ENCODE measurements at places on chromosomes 2 and 18.
A peak's percentile ranks its signal among the peaks of the same experiment; 100 is the strongest.

GRCh38 chr2:153106802-153107477 lies 371.6 kb downstream of the RPRM start:
- DNase-seq: no peak
- H3K27me3 ChIP-seq: no peaks in the 10 kb centered on the region
- H3K4me3 ChIP-seq: no peak overlapping the region
- peaks cover 9% of the 10 kb centered on the region for H3K4me1 ChIP-seq
- H3K36me3 ChIP-seq: no peaks in the 10 kb centered on the region
- no peak overlapping the region for H3K27ac ChIP-seq

GRCh38 chr2:6454286-6454990 lies 411.3 kb downstream of the CMPK2 start:
- no peaks in the 10 kb centered on the region for H3K27me3 ChIP-seq
- no peak overlapping the region for H3K27ac ChIP-seq
- no peak for DNase-seq
- no peaks in the 10 kb centered on the region for H3K36me3 ChIP-seq
- H3K4me1 ChIP-seq: no peaks in the 10 kb centered on the region

DNA sequence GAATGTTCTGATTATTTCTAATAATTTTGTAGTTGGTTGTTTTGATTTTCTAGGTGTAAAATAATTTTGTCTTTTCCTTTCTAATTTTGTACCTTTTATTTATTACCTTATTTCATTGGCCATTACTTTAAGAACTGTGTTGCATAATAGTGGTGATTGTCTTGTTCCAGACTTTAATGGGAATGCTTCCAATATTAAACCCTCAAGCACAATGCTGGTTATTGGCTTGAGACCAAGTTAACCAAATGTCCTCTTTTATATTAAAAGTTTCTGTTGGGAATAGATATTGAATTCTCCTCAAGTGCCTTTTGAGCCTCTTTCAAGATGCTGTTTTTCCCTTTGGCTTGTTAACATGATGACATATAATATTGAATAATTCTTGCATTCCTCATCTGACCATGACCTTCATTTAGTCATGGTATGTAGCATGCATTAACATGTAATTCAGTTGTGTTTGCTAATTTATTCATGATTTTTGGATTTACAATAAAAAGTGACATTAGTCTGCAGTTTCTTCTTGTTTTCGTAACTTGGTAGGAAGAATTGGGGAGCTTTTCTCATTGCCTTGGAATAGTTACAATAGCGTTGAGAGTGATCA lies 141.7 kb downstream of the DIS3L2 start:
- no peaks in the 10 kb centered on the region for H3K27me3 ChIP-seq
- H3K36me3 ChIP-seq: peaks cover 19% of the 10 kb centered on the region
- DNase-seq: no peak
- H3K4me3 ChIP-seq: no peak overlapping the region
- H3K27ac ChIP-seq: no peak overlapping the region
- peaks cover 2% of the 10 kb centered on the region for H3K4me1 ChIP-seq

- H3K36me3 ChIP-seq: no peaks in the 10 kb centered on the region
- no peak overlapping the region for H3K4me3 ChIP-seq
- no peak overlapping the region for H3K27ac ChIP-seq
- no peak for DNase-seq
- peaks cover 18% of the 10 kb centered on the region for H3K27me3 ChIP-seq
Observed at GRCh38 chr2:30871980-30872789, 64.9 kb upstream of the CAPN13 start.

DNA sequence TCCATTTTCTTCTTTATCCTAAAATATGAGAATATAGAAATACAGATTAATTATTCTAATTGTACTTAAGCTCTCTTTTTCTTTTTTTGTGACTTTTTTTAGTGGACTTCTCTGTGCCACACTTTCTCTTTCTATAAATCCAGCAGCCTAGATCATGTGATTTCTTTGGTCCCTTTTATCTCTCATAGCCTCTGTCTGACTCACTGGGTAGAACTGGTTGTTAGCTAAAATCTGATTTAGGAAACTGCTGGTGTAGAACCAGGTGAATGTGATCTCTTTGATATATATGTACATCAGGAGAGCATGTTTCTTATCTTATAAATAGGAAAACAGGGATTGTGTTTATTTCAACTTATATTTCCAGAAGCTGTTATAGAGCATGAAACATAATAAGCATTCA lies 54.9 kb downstream of the VRK2 start:
- H3K4me3 ChIP-seq: no peak overlapping the region
- H3K4me1 ChIP-seq: peaks cover 4% of the 10 kb centered on the region
- no peak for DNase-seq
- no peaks in the 10 kb centered on the region for H3K27me3 ChIP-seq
- H3K27ac ChIP-seq: no peak overlapping the region
- peaks cover 9% of the 10 kb centered on the region for H3K36me3 ChIP-seq

- no peak for DNase-seq
- H3K27ac ChIP-seq: no peak overlapping the region
- no peaks in the 10 kb centered on the region for H3K36me3 ChIP-seq
- H3K4me3 ChIP-seq: no peak overlapping the region
- peaks cover 4% of the 10 kb centered on the region for H3K27me3 ChIP-seq
Observed at GRCh38 chr2:60154142-60154541, 399.3 kb downstream of the BCL11A start.

- H3K27ac ChIP-seq: no peak overlapping the region
- no peaks in the 10 kb centered on the region for H3K27me3 ChIP-seq
- no peak for DNase-seq
- peaks cover 13% of the 10 kb centered on the region for H3K4me1 ChIP-seq
- H3K4me3 ChIP-seq: no peak overlapping the region
- peaks cover 19% of the 10 kb centered on the region for H3K36me3 ChIP-seq
Observed at GRCh38 chr2:232213176-232213575, 165.4 kb upstream of the ALPP start.

GRCh38 chr18:49561289-49562193 lies at the start of gene LIPG:
TSS of gene LIPG (plus strand) at chr18:49562057. CDS start at chr18:49562309, 252 bp downstream.
- DNase-seq: peak; percentile 53
- peaks cover 73% of the 10 kb centered on the region for H3K27me3 ChIP-seq
- H3K4me3 ChIP-seq: peak within 1 kb of the TSS; percentile 66
- no peaks in the 10 kb centered on the region for H3K36me3 ChIP-seq
- no peak within 1 kb of the TSS for H3K27ac ChIP-seq

DNA sequence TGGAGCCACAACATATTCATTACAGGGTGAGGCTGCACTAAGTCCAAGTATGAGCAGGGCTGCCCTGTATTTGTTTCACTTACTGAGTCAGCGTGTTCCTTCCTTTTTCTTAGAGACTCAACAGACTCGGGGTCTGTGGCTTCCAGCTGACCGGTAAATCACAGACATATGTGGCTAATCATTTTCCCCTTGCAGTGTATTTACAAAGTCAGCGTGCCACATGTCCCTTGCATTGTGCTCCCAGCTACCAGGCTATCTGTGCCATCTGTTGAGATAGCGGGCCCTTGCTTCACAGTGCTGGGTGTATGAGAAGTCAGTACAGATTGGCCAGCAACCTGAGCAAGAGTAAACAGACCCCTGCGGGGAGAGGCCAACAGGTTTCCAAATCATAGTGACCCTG lies 254.3 kb downstream of the LRRTM1 start:
- no peak overlapping the region for H3K4me3 ChIP-seq
- H3K36me3 ChIP-seq: no peaks in the 10 kb centered on the region
- H3K27me3 ChIP-seq: no peaks in the 10 kb centered on the region

DNA sequence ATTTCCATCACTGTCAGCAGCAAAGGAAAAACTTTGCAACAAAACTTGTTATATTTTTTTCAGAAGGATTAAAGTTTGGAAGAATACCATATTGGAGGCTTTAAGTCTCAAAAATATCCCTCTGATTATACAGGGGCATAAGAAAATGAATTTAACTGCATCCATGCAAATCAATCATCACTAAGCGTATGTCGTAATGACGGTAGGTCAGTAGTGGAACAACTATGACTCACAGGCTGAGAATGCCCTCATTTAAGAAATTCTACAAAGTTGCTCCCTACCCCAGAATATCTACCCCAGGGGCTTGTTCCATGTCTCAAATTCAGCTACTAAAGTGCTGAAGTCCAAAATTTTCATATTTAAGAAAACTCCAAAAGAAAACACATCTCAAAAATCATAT lies 12.5 kb upstream of the NAB1 start:
- no peak overlapping the region for H3K4me3 ChIP-seq
- H3K27me3 ChIP-seq: no peaks in the 10 kb centered on the region
- H3K36me3 ChIP-seq: no peaks in the 10 kb centered on the region
- no peak for DNase-seq
- peaks cover 11% of the 10 kb centered on the region for H3K4me1 ChIP-seq
- H3K27ac ChIP-seq: no peak overlapping the region

- no peaks in the 10 kb centered on the region for H3K27me3 ChIP-seq
- no peak for DNase-seq
- peaks cover 7% of the 10 kb centered on the region for H3K36me3 ChIP-seq
Observed at GRCh38 chr2:72394541-72395070, 246.9 kb upstream of the CYP26B1 start.

- H3K4me3 ChIP-seq: no peak overlapping the region
- peaks cover 8% of the 10 kb centered on the region for H3K4me1 ChIP-seq
- no peak for DNase-seq
- peaks cover 21% of the 10 kb centered on the region for H3K36me3 ChIP-seq
- H3K27ac ChIP-seq: no peak overlapping the region
Observed at GRCh38 chr2:24763843-24764242, 29.3 kb downstream of the PTRHD1 start.

DNA sequence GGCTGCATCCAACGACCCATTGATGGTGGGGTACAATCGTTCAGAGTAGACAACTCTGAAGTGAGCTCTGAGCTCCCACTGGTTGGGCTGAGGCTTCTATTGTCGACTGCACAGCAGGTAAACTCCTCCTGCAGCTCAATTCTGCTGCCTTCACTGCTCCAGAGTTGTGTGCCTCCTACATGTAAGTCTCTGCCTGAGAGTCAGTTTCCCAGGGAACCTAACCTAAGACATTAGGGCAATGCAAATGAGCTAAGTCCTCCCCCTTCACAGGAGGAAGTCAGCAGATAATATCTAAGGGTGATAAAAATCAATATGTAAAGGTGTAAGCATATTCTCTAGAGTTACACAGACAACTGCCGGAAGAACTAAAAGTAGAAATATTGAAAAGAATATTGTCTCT lies 22.5 kb upstream of the ACYP2 start:
- no peak overlapping the region for H3K4me3 ChIP-seq
- no peaks in the 10 kb centered on the region for H3K27me3 ChIP-seq
- no peaks in the 10 kb centered on the region for H3K36me3 ChIP-seq
- DNase-seq: no peak
- H3K27ac ChIP-seq: peak overlapping the region; percentile 36

DNA sequence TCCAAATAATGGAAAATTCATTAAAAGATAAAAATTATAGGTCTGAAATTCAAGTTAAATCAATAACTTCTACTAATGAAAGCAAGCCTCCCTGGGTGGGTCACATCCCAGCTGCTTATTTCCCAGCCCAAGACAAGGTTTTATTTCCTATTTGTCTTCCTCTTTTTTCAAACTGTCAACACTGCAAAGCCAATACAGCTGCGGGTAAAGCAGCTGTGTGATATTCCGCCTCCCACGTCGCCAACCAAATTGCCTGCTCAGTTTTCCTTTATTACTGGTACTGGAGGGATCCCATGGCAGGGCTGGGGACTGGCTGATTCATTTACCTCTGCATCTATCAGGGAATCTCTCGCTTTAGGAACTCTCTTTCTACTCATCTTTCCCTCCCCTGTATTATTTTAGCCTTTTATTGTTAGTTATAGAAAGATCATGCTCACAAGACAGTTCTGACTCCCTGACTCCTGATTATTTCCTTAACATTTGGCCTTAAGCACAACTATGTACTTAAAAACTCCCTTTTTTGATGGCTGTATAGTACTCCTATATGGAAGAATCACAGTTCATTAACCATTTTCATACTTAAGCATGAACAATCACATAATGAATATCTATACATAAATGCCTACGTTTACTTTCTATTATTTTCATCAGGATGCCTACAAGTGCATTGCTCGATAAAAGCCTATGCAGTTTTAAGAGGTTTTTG lies 253.1 kb downstream of the CDCA7 start:
- no peaks in the 10 kb centered on the region for H3K36me3 ChIP-seq
- peaks cover 15% of the 10 kb centered on the region for H3K27me3 ChIP-seq
- H3K27ac ChIP-seq: no peak overlapping the region
- H3K4me1 ChIP-seq: no peaks in the 10 kb centered on the region

- no peaks in the 10 kb centered on the region for H3K4me1 ChIP-seq
- H3K27ac ChIP-seq: no peak overlapping the region
- H3K4me3 ChIP-seq: no peak overlapping the region
- H3K36me3 ChIP-seq: no peaks in the 10 kb centered on the region
- no peak for DNase-seq
- H3K27me3 ChIP-seq: no peaks in the 10 kb centered on the region
Observed at GRCh38 chr2:220574038-220574437, 946.6 kb downstream of the SLC4A3 start.

DNA sequence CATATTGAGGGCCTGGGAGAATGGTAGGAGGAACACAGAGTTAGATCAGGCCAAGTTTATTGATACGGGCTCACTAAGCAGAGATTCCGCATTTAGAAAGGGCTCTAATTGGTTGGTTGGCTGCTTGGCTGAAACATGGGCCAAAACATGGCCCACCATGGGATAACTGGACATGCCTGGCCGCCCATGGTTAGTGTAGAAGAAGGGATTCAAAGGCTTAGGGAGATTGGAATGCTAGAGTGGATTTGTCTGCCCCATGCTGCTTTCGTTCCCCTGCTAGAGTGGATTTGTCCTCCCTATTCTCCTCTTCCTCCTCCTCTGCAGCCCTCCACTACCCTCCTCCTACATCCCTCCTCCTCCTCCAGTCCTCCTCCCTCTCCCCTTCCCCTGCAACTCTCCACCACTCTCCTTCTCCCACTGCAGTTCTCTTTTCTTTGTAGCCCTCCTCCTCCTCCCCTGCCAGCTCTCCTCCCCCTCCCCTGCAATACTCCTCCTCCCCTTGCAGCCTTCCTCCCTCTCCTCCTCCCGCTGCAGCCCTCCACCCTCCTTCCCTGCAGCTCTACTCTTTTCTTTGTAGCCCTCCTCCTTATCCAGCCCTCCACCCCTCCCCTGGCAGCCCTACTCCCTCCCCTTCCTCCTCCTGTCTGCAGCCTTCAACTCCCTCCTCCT lies 17.2 kb downstream of the BOK start:
- no peak for DNase-seq
- no peaks in the 10 kb centered on the region for H3K4me1 ChIP-seq
- H3K27ac ChIP-seq: no peak overlapping the region
- no peaks in the 10 kb centered on the region for H3K27me3 ChIP-seq
- H3K4me3 ChIP-seq: no peak overlapping the region

- no peaks in the 10 kb centered on the region for H3K27me3 ChIP-seq
- no peaks in the 10 kb centered on the region for H3K36me3 ChIP-seq
- no peaks in the 10 kb centered on the region for H3K4me1 ChIP-seq
Observed at GRCh38 chr2:163692081-163692480, 43.7 kb downstream of the FIGN start.

- H3K4me3 ChIP-seq: no peak overlapping the region
- H3K27me3 ChIP-seq: peaks cover 5% of the 10 kb centered on the region
Observed at GRCh38 chr2:112819081-112819480, 17.5 kb downstream of the IL1B start.

All from activated naive CD8-positive, alpha-beta T cell treated with anti-CD3 and anti-CD28 coated beads, Interleukin-2, amount 50 U/mL, for 24 hours (primary cell).